ENCODE measurements at places on chromosomes 6 and 20.

DNA sequence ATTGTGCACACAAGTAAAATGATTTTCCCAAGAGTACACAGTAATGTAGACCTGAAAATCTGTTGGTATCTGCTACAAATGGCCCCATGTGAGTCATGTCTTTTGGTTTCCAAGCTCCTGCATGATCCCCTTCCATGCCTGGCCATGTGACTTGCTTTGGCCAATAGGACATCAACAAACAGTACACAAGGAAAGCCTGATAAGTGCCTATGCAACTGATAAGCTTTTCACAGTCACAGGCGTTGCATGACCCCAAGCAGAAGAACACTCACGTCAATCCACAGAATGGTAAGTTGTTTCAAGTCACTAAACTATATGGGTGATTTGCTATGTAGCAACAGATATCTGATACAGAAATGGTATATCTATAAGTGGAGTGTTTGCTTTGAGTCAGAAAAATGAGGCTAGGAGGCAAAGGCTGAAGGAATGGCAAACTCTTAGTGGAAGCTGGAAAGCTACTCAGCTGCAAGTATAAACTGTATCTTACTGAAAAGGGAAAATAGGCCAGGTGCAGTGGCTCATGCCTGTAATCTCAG is 160.1 kb upstream of the BEND3 start:
- DNase-seq = no peak

DNA sequence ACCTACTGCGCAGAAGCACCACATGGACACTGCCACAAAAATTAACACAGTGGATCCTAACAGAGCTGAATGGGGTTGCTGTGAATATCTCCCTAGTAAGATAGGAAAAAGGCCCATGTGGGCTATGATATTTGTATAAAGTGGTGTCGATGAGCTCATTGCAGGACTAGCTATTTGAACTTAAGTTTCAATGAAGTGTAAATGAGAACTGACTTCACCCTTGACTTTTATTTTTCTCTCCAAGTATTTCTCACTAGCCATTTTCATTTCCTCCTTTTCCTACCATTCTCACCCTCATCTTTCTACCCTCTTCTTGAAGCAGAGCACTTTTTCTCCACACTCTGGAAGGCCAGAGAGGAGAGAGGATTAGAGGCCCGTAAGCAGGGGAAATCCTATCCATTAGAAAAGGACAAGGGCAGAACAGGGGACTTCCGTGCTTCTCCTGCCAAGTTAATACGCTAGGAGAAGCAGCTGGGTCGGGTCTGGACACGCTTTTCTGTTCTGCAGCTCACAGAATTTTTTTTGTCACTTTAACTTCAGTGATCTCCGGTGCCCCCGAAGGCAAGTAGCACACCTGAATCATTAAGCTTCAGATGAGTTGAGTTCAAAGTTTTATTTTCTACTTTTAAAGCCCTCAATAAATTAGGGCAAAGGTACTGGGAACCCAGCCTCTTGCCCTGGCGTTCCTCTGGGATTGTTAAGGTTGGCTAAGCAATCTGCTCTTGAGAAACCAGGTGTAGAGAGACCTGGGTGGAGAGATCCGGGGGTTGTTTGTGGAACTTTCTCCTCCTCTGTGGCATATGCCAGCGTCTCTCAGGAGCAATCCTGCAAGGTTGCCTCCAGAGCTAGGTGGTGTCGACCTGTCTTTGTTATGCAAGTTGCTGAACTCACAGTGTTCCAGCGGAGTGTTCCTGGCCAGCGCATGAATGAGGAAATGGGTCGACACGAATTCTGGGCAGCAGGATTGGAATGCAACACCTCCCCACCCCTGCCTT is 56.2 kb upstream of the ARID1B start:
- peak; percentile 18 for DNase-seq

DNA sequence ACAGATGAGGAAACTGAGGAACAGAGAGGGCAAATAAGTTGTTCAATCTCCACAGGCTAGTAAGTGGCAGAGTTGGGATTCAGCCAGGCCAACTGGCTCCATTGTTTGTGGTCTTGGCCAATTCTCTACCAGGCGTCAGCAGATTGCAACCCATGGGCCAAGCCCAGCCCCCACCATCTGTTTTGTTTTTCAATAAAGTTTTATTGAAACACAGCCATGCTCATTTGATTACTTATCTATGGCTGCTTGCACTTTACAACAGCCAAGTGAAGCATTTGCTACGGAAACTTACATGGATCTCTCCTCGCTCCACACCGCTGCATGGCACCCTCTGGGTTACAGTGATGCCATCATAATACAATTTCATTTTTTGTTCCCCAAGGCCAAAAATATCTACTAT is 90.8 kb downstream of the ZNF217 start:
- DNase-seq = no peak

GRCh38 chr6:134201716-134202115 is 116.2 kb downstream of the SGK1 start:
- DNase-seq = no peak

GRCh38 chr6:91013511-91013910 is 426.6 kb upstream of the MAP3K7 start:
- no peak for DNase-seq

DNA sequence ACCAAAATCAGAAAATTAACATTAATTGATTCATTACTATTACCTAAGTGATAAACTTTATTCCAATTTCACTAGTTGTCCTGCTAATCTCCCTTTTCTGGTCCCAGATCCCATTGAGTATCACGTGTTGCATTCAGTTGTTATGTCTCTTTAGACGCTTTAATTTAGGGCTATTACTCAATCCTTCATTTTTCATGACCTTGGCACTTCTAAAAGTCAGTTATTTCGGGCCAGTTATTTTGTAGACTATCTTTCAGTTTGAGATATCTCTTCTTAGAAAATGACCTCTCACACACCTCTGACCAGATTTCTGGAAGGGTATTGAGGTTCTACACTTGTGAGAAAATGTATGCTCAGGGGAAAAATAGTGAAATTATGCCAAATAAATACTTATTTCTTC is 34.0 kb upstream of the TASP1 start:
- DNase-seq = no peak

GRCh38 chr20:53316206-53316937 is 277.3 kb downstream of the ZNF217 start:
- no peak for DNase-seq

GRCh38 chr20:25508083-25508770 is 77.1 kb downstream of the NINL start:
- DNase-seq = no peak

DNA sequence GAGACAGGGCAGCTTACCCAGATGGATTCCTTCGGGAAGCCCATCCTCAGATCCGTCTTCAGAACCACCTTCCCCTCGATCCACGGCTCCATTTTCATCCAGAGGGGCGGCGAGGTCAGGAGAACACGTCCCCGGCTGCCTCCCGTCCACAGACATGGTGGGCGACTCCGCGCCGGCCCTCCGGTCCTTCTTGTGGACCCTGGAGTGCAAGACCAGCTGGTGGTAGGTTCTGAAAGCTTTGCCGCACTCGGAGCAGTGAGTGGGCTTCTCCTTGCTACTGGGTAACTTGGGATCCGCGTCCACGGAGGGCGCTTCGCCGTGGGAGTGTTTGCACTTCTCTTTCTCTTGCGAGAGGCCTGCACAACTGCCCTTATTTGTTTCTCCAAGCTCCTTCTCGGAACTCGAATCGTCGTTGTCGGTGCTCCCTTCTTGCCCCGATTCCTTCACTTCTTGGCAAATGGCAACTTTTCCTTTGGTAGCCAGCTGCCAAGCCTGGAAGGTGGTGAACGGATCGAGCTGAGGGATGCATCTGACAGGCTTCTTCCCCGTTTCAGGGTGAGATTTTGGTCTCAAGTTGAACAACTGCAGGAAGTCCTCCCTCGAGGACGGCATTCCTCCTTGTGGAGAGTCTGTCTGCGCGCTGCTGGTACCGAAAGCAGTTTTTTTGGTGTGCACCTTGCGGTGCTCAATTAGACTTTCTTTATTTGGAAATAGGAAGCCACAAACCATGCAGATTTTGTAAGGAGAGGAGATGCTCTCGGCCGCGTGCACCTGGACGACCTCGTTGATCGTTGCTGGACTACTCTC is 12.0 kb downstream of the ZNF217 start:
- no peak for DNase-seq

DNA sequence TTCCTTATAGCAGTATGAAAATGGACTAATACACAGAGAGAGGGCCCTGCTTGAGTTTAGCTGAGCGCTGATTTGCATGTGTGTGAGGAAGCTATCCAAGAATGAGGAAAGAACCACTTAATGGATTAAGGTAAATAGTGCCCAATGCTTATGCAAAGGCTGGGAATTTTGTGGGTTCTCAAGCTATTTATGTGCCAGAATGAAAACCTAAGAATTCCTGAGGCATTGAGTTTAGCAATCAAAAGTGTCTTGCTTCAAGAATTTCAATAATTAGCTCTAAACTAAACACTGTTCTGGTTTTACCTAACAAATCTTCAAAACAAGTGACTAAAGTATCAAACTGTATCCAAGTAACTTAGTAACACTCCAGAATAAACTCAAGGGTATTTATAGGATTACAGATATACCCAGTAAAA is 7.0 kb upstream of the OR14J1 start:
- DNase-seq = no peak

- no peak for DNase-seq
Observed at GRCh38 chr6:43308101-43308989, at the start of gene CRIP3. TSS of gene CRIP3 (minus strand) at chr6:43308826. CDS start at chr6:43308792, 34 bp downstream.

GRCh38 chr6:158057213-158057987 is 75.7 kb downstream of the SYNJ2 start:
- peak; percentile 32 for DNase-seq

DNA sequence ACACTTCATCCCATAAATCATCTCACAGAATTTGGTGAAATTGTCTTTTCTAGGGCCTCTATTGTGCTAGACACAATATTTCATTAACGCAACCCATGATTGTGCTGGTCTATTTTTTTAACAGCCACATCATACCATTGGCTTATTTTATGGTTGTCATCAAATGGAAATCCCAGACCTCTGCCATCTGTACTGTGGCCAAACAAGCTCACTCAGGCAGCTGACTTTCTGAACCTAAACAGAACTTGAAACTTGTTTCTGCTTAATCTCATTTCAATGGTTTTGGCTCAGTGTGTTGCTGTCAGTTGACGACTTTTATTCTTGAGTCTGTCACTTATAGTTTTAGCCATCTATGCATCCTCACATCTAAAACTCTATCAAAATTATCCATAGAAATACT is 111.8 kb downstream of the HAO1 start:
- no peak for DNase-seq

GRCh38 chr20:13915284-13915683 is 75.1 kb downstream of the SEL1L2 start:
- DNase-seq = no peak

DNA sequence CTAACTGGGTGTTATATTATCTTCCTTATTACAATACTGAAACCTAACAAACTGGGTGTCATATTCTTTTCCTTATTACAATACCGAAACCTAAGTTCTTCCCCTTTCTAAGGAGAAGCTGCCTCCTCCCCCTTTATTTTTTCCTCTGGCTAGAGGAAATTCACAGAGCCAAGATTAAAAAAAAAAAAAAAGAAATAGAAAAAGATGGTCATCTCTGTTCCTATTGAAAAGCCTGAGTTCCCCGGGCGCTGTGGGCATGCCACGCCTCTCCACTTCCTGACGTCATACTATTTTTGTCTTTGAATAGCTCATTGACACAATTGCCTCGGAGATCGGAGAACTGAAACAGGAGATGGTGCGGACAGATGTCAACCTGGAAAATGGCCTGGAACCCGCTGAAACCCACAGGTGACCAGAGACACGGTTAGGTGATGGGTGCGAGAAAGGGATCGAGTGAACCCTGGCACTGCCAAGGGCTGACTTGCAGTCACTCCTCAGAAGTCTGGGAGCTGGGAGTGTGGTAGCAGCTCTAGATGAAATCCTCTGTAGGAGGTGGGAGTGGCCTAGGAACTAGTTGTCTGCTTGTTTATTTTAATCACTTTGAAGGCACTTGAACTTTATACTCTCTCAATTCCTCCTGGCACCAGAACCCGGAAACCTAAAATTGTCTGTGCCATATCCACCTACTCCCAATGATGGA is 82.2 kb upstream of the NAA20 start:
- DNase-seq = no peak

- peak; percentile 20 for DNase-seq
Observed at GRCh38 chr6:28807682-28808280, 116.0 kb downstream of the TRIM27 start.

DNA sequence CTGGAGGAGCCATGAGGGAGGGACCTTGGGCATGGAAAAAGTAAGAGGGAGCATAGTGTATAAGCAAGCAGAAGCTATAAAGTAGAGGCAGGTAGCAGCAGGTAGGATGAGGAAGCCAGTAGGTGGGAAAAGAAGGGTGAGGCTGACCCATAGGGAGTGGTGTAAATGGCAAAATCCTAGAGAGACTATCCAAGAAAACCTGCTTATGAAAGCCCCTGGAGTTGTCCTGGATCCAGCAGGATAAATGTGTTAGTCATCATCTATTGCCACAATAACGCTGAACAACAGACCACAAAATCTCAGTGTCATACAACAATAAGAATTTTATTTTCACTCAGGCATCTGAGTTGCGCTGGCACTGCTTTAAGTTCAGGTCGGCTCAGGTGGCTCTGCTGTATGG is 30.2 kb downstream of the CHD6 start:
- DNase-seq = peak; percentile 24

GRCh38 chr6:145875496-145876211 is 61.1 kb upstream of the FBXO30 start:
- no peak for DNase-seq

DNA sequence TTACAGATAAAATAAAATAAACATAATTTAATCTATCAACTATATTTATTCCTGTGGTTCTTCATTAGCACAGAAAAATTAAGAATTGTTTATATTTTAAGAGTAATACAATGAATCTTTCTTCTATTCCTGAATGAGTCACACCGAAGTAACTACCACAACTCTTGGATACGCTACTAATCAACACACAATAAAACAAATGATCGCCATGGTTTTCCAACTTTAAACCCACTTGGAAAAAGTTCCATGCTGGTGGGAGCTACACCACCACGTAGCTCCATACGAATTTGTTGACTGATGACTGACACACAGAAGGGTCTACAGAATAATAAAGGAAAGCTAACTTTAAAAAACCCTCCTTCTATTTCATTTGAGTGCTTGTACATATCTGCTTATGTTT is 135.8 kb upstream of the NEDD9 start:
- no peak for DNase-seq

GRCh38 chr20:31813611-31814010 is 5.5 kb upstream of the MYLK2 start:
- no peak for DNase-seq

GRCh38 chr6:33571637-33572316 is 8.3 kb downstream of the BAK1 start:
- no peak for DNase-seq
